ENCODE measurements at places on chromosomes 4 and X.

DNA sequence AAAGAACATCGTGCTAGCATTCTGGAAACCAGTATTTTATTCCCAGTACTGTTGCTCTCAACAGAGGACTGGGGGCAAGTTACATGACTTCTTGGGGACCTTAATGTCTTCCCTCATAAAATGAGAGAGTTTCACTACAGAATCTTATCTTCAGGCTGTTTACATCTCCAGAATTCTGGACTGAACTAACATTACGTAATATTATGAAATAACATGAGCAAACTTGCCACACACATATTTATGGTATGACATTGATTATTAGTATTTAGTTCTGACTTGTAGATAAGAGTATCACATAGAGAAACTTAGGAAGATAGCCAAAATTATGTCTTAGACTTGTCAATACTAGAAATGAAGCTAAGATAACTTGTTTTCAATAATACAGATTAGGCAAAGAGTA, 68.0 kb downstream of the NFKB1 start:
- H3K27ac ChIP-seq: peak overlapping the region; percentile 25
- peaks cover 34% of the 10 kb centered on the region for H3K36me3 ChIP-seq
- peaks cover 7% of the 10 kb centered on the region for H3K4me1 ChIP-seq
- DNase-seq: peak; percentile 25
- no peak overlapping the region for H3K4me3 ChIP-seq
- no peaks in the 10 kb centered on the region for H3K27me3 ChIP-seq

GRCh38 chr4:3295837-3296624, 3.2 kb downstream of the RGS12 start:
- no peak overlapping the region for H3K4me3 ChIP-seq
- DNase-seq: no peak
- no peak overlapping the region for H3K27ac ChIP-seq

DNA sequence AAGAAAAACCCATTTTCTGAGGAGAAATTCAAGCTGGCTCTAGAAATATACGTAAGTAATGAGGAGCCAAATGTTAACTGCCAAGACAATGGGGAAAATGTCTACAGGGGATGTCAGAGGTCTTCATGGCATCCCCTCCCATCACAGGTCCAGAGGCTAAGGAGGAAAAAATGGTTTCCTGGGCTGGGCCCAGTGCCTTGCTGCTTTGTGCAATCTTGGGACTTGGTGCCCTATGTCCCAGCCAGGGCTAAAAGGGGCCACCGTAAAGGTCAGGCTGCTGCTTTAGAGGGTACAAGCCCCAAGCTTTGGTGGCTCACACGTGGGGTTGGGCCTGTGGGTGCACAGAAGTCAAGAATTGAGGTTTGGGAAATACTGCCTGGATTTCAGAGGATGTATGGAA, 17.2 kb upstream of the IGFBP7 start:
- H3K27ac ChIP-seq: no peak overlapping the region
- no peaks in the 10 kb centered on the region for H3K36me3 ChIP-seq
- H3K27me3 ChIP-seq: no peaks in the 10 kb centered on the region
- H3K4me3 ChIP-seq: no peak overlapping the region

DNA sequence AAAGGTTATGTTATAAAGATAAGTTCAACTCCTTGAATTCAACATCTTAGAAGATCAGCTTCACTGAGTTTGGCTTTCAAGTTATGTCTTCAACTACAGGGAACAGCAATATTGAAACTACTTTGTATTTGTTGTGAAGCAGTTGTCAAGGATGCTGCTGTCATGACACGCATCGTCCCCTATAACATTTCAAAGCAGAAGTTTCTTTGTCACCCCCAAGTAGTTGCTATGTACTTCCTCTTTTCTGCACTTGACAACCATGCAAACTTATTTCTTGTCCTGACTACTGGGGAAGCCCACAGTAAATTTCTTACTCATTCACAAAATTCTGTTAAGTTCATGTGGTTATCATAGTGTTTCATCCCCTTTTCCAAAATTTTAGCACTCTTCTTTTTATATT, 14.3 kb downstream of the ANTXR2 start:
- H3K27me3 ChIP-seq: no peaks in the 10 kb centered on the region
- no peaks in the 10 kb centered on the region for H3K4me1 ChIP-seq
- H3K27ac ChIP-seq: no peak overlapping the region
- H3K36me3 ChIP-seq: no peaks in the 10 kb centered on the region
- no peak for DNase-seq
- H3K4me3 ChIP-seq: no peak overlapping the region

DNA sequence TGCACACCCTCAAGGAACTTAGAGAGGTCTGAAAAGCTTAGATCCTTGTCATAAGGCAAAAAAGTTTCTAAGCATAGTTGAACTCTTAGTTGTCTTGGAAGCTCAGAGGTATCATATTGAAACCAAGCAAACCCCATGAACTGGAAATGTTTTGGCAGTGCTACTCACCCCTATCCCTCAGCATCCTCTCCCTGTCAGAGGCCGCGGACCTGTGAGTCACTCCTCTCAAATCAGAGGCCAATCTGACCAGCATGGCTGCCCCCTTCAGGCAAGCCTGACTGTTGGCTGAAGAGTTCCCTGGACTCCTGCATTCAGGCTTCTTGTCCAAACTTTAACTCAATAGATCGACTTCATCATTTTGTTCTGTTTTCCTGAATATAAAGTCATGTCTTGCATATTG, 69.4 kb downstream of the KCNIP4 start:
- H3K4me1 ChIP-seq: no peaks in the 10 kb centered on the region
- peak; percentile 60 for DNase-seq
- no peaks in the 10 kb centered on the region for H3K36me3 ChIP-seq
- no peaks in the 10 kb centered on the region for H3K27me3 ChIP-seq

- H3K4me3 ChIP-seq: no peak overlapping the region
- H3K36me3 ChIP-seq: no peaks in the 10 kb centered on the region
- H3K27ac ChIP-seq: peak overlapping the region; percentile 80
- H3K27me3 ChIP-seq: no peaks in the 10 kb centered on the region
- H3K4me1 ChIP-seq: peaks cover 11% of the 10 kb centered on the region
- DNase-seq: no peak
Measured at GRCh38 chr4:20271950-20272349, 20.2 kb downstream of the SLIT2 start.

DNA sequence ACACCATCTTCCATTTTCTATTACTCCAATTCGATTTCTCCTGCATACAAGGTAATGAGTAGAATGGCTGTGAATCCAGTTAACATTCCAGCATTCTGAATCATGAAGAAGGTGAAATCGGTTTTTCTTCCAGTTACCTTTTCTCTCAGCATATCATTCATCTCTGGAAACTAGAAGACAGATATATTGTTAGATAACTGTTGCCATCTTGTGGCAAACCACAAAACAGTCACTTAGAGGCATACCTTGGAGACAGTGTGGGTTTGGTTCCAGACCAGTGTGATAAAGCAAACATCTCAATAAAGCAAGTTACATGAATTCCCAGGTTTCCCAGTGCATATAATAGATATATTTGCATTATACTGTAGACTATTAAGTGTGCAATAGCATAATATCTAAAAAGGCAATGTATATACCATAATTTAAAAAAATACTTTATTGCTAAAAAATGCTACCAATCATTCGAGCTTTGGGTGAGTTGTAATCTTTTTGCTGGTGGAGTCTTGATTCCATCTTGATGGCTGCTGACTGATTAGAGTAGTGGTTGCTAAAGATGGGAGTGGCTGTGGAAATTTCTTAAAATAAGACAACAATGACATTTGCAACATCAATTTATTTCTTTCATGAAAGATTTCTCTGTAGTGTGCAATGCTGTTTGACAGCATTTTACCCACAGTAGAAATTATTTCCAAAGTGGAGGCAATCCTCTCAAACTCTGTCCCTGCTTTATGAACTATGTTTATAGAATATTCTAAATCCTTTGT, 82.1 kb downstream of the SLC39A8 start:
- H3K27ac ChIP-seq: no peak overlapping the region
- peak; percentile 58 for DNase-seq
- peaks cover 76% of the 10 kb centered on the region for H3K36me3 ChIP-seq
- no peaks in the 10 kb centered on the region for H3K27me3 ChIP-seq
- H3K4me3 ChIP-seq: no peak overlapping the region

- no peaks in the 10 kb centered on the region for H3K36me3 ChIP-seq
- peak; percentile 41 for DNase-seq
- no peak overlapping the region for H3K27ac ChIP-seq
- H3K4me3 ChIP-seq: no peak overlapping the region
- peaks cover 18% of the 10 kb centered on the region for H3K4me1 ChIP-seq
- H3K27me3 ChIP-seq: no peaks in the 10 kb centered on the region
Measured at GRCh38 chr4:65665771-65666523, 4.3 kb downstream of the EPHA5 start.

GRCh38 chr4:158783785-158784184, 15.0 kb downstream of the FNIP2 start:
- H3K27ac ChIP-seq: no peak overlapping the region
- peaks cover 18% of the 10 kb centered on the region for H3K4me1 ChIP-seq
- DNase-seq: no peak
- no peak overlapping the region for H3K4me3 ChIP-seq
- no peaks in the 10 kb centered on the region for H3K36me3 ChIP-seq

- H3K27ac ChIP-seq: peak overlapping the region; percentile 47
- peak overlapping the region; percentile 64 for H3K4me3 ChIP-seq
- H3K27me3 ChIP-seq: no peaks in the 10 kb centered on the region
- H3K4me1 ChIP-seq: peaks cover 17% of the 10 kb centered on the region
- peak; percentile 77 for DNase-seq
Measured at GRCh38 chr4:189202182-189202868, 738.3 kb upstream of the FRG1 start.

GRCh38 chr4:189773909-189774308, 166.8 kb upstream of the FRG1 start:
- no peaks in the 10 kb centered on the region for H3K36me3 ChIP-seq
- no peak overlapping the region for H3K27ac ChIP-seq
- DNase-seq: no peak
- H3K4me1 ChIP-seq: peaks cover 5% of the 10 kb centered on the region
- no peaks in the 10 kb centered on the region for H3K27me3 ChIP-seq

DNA sequence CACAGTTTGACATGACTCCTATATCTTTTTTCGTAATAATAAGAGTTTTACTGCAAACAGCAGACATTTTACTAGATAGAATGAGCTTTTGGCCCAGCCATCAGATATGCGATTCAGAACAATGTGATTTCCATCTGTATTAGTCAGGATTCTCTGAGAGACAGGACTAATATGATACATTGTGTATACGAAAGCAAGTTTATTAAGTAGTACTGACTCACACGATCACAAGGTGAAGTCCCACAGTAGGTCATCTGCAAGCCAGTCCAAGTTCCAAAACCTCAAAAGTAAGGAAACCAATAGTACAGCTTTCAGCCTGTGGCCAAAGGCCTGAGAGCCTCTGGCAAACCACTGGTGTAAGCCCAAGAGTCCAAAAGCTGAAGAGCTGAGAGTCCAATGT, 24.1 kb downstream of the CXCL8 start:
- no peak overlapping the region for H3K27ac ChIP-seq
- H3K27me3 ChIP-seq: no peaks in the 10 kb centered on the region
- H3K4me3 ChIP-seq: no peak overlapping the region
- peaks cover 5% of the 10 kb centered on the region for H3K36me3 ChIP-seq
- peaks cover under 1% of the 10 kb centered on the region for H3K4me1 ChIP-seq

DNA sequence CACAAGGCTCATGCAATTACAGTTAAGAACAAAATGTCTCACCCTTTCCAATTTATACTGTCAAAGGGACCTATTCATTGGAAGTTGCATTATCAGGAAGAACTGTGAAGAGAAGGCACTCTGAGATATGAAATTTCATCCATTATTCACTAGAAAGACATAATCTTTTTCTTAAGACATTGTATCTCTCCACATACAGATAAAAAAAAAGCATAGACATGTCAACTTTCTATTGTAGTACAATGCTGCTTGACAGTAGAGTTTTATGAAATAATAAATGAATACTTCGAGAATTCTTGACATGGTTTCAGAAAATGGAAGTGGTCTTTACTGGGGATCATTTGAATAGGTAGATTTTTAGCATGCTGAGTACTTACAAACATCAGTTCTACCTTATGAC, 545.0 kb downstream of the TMA16 start:
- no peak overlapping the region for H3K27ac ChIP-seq
- no peak for DNase-seq
- H3K27me3 ChIP-seq: no peaks in the 10 kb centered on the region
- H3K36me3 ChIP-seq: no peaks in the 10 kb centered on the region

GRCh38 chrX:104351173-104351769, 96.5 kb upstream of the ESX1 start:
- H3K4me1 ChIP-seq: peaks cover 20% of the 10 kb centered on the region
- H3K4me3 ChIP-seq: no peak overlapping the region
- no peaks in the 10 kb centered on the region for H3K36me3 ChIP-seq
- H3K27ac ChIP-seq: no peak overlapping the region
- peaks cover 46% of the 10 kb centered on the region for H3K27me3 ChIP-seq
- DNase-seq: peak; percentile 89

Measured in MCF 10A (cell line).